ENCODE measurements at places on chromosomes 13 and 19. TPM values are rescaled to one million over a fixed set of nuclear protein-coding genes. Genes with fewer than 3 reads are reported as not detected.

GRCh38 chr13:109867766-109868165, 81.4 kb upstream of the IRS2 start:
- H3K4me1 ChIP-seq = peaks cover 29% of the 10 kb centered on the region
- H3K27me3 ChIP-seq = no peaks in the 10 kb centered on the region
- H3K27ac ChIP-seq = no peak overlapping the region
- H3K36me3 ChIP-seq = no peaks in the 10 kb centered on the region
- H3K4me3 ChIP-seq = no peak overlapping the region

DNA sequence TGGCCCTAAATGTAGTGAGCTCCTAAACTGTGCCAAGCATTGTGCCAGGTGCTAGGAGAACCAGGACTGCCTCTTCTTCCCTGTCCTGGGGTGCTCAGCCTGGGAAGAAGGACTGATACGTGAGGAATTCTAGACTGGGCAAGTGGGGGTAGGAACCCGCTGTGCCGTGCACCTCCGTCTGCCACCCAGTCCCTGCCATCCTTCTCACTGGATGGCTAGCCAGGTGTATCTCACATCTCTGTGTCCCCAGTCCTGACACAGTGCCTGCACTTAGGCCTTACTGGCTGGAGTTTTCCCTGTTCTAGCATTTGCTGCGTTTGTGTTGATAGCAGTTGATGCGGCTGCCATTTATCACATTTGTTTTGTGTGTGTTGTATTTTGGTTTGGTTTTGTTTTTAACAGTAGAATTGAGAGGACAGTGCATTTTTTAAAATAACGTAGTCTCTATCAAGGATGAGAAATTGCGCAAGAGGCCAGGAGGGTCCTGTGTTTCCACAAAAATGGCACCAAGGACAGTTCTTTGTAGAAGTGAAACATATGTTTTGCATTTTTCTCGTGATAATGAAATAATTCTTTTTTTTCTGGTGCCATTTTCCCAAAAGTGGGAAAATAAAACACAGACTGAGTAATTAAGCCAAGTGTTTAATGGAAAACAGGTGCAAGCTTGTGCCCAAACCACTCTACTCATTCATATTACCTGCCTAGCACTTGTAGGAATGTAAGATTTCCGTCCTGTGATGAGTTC, 4.7 kb upstream of the GPR183 start:
- DNase-seq = no peak
- no peak overlapping the region for H3K4me3 ChIP-seq
- H3K27ac ChIP-seq = peak overlapping the region; percentile 37
- no peaks in the 10 kb centered on the region for H3K4me1 ChIP-seq
- no peaks in the 10 kb centered on the region for H3K27me3 ChIP-seq
- no peaks in the 10 kb centered on the region for H3K36me3 ChIP-seq

DNA sequence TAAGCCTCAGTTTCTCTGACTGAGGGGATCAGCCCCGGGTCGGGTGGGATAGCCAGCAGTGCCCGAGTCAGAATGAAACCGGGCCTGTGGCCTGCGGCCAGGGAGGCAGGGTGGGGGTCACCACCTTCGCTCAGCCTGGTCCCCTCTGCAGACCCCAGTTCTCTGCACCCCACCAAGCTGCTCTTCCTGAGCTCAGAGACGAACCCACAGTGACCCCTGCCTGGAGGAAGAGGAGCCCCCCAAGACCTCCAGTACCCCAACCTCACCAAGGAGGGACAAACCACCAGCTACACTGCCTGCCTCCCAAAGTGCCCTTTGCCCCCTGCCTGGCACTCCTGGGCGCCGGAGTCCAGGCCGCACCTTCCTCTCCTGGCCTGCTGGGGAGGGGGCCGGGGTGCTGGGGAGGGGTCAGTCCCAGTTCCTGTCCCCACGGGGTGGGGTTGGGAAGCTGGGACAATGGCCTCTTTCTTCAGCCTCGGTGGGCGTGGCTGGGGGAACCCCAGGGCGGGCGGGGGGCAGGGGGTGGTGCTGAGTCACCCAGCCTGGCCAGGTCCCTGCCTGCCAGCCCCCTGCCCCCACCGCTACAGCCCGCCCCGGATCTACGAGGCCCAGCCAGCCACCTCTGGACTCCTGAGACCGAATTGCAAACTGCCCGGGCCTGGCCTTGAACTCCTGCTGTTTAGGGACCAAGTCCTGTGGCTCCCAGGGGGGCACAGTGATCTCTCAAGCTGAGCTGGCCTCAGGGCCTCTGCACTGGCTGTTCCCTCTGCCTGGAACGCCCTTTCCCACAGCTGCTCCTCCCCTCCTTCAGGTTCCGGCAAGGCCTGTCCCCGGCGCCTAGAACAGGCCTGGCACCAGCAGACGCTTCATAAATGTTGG, 14.3 kb downstream of the ZBTB7A start:
- no peaks in the 10 kb centered on the region for H3K27me3 ChIP-seq
- H3K36me3 ChIP-seq = peaks cover 53% of the 10 kb centered on the region
- no peaks in the 10 kb centered on the region for H3K4me1 ChIP-seq
- no peak for DNase-seq
- peak overlapping the region; percentile 69 for H3K27ac ChIP-seq

GRCh38 chr13:99941086-99941485, 30.5 kb downstream of the ZIC5 start:
- no peaks in the 10 kb centered on the region for H3K27me3 ChIP-seq
- no peak overlapping the region for H3K4me3 ChIP-seq
- no peaks in the 10 kb centered on the region for H3K36me3 ChIP-seq
- no peak overlapping the region for H3K27ac ChIP-seq
- no peak for DNase-seq

DNA sequence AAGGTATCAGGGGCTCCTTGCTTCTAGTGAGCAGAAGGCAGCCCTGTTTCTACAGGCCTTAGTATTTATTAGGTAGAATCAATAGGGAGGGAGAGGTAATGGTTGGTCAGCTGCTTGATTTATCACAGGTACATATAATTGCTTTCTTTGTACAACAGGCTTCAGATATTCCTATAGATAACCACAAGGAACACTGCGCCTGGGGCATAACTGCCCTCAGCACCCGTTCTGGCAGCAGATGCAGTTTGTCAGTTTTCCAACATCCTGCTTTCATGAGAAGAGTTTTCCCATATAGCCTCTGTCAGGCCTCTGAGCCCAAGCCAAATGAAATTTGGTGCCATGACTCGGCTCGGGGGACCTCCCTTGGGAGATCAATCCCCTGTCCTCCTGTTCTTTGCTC, 12.4 kb upstream of the ZNF486 start:
- no peaks in the 10 kb centered on the region for H3K36me3 ChIP-seq
- H3K27ac ChIP-seq = no peak overlapping the region
- DNase-seq = no peak
- H3K27me3 ChIP-seq = no peaks in the 10 kb centered on the region
- H3K4me3 ChIP-seq = no peak overlapping the region
- no peaks in the 10 kb centered on the region for H3K4me1 ChIP-seq

DNA sequence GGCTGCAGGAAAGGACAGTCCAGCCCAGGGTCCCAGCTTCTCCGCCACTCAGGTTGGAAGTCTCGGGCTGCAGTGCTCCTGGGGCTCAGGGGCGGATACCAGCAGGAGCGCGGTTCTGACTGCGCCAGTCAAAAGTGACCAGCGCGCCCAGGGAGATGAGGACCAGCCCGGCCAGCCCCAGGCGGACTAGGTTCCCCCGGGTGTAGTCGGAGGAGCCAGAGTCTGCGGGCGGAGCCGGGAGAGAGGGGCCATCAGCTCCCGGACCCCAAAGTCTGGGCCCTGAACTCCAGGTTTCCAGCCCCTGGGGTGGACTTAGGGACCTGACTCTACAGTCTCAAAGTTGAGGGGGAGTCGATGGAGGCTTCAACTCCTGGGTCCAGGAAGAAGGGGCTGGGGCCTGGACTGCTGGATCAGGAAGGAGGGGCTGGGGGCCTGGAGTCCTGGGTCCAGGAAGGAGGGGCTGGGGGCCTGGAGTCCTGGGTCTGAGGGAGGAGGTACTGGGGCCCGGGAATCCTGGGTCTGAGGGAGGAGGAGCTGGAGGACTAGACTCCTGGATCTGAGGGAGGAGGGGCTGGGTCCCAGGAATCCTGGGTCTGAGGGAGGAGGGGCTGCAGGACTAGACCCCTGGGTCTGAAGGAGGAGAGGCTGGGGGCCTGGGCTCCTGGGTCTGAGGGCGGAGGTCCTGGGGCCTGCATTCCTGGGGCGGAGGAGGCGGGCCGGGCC, 5.3 kb downstream of the OSCAR start:
- peaks cover 11% of the 10 kb centered on the region for H3K4me1 ChIP-seq
- peak overlapping the region; percentile 41 for H3K4me3 ChIP-seq
- H3K27ac ChIP-seq = no peak overlapping the region
- no peaks in the 10 kb centered on the region for H3K27me3 ChIP-seq
- no peak for DNase-seq

DNA sequence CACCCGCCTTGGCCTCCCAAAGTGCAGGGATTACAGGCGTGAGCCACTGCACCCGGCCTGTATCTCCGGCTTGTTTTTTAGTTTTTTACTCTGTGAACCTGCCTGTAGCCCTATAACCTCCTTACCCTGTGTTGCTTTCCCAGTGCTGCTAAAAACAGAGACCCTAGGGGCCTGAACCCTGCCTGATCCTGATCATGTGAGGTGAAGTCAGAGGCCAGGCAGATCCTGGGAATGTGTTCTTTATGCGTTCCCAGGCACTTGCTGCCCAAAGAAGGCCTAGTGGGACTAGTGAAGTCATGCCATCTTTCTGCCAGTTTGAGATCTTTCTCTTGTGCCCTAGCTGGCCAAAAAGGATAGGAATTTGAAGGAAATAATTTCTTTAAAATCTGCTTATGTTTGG, 4.6 kb downstream of the UBA2 start:
- H3K27ac ChIP-seq = peak overlapping the region; percentile 56
- no peaks in the 10 kb centered on the region for H3K4me1 ChIP-seq
- no peak overlapping the region for H3K4me3 ChIP-seq
- H3K36me3 ChIP-seq = peaks cover 32% of the 10 kb centered on the region
- no peaks in the 10 kb centered on the region for H3K27me3 ChIP-seq

GRCh38 chr19:10945264-10945663, 15.6 kb upstream of the SMARCA4 start:
- H3K27me3 ChIP-seq = no peaks in the 10 kb centered on the region
- no peak for DNase-seq
- no peak overlapping the region for H3K4me3 ChIP-seq
- H3K36me3 ChIP-seq = no peaks in the 10 kb centered on the region
- no peak overlapping the region for H3K27ac ChIP-seq
- H3K4me1 ChIP-seq = peaks cover 3% of the 10 kb centered on the region

DNA sequence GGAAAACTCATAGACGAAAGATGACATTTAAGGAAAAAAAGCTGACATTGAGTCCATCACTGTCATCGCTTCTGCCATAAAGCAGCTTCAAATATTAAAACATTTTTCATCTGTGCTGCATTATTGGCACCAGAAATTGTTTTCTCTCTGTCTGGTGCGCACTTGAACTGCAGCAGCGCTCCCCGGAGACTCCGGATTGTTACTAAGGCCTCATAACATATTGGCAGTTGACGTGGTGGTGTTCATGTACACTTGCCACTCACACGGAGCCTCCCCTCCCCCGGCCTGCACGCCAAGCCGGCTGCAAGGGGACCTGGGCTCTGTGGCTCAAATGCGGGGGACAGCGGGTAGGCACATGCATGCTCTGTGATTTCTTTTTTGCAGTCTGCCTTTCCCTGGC, 203.2 kb downstream of the TSHZ3 start:
- no peaks in the 10 kb centered on the region for H3K27me3 ChIP-seq
- H3K4me3 ChIP-seq = no peak overlapping the region
- no peak for DNase-seq
- H3K4me1 ChIP-seq = no peaks in the 10 kb centered on the region
- H3K27ac ChIP-seq = no peak overlapping the region

- H3K27ac ChIP-seq = no peak overlapping the region
- H3K27me3 ChIP-seq = no peaks in the 10 kb centered on the region
- H3K36me3 ChIP-seq = peaks cover 5% of the 10 kb centered on the region
- peak overlapping the region; percentile 12 for H3K4me3 ChIP-seq
- no peak for DNase-seq
- H3K4me1 ChIP-seq = no peaks in the 10 kb centered on the region
These were observed 15.4 kb downstream of the RB1 start for GRCh38 chr13:48318821-48319511.

DNA sequence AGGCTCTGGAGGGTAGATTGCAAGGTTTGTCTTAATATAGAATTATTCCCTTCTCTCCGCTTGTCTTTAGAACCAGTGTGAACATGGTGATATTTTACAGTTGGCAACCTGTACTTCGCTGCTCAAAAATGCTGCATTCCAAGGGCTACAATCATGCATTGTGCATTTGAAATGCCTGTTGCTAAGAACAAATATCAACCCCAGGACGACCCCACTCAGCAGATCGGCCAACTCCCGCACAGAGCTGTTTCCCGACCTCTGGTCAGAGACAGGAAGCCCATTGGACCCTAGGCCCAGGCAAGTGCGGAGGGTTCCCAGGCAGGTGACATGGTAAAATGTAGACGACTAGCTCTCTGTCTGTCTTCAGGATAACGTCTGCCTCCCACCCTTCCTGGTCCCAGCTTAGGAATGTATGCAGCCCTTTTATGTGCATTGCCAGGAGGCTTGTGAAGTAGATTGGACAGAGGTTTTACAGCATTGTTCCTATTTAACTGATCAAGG, 263.5 kb downstream of the FOXO1 start:
- H3K4me3 ChIP-seq = no peak overlapping the region
- no peaks in the 10 kb centered on the region for H3K36me3 ChIP-seq
- H3K27ac ChIP-seq = no peak overlapping the region

DNA sequence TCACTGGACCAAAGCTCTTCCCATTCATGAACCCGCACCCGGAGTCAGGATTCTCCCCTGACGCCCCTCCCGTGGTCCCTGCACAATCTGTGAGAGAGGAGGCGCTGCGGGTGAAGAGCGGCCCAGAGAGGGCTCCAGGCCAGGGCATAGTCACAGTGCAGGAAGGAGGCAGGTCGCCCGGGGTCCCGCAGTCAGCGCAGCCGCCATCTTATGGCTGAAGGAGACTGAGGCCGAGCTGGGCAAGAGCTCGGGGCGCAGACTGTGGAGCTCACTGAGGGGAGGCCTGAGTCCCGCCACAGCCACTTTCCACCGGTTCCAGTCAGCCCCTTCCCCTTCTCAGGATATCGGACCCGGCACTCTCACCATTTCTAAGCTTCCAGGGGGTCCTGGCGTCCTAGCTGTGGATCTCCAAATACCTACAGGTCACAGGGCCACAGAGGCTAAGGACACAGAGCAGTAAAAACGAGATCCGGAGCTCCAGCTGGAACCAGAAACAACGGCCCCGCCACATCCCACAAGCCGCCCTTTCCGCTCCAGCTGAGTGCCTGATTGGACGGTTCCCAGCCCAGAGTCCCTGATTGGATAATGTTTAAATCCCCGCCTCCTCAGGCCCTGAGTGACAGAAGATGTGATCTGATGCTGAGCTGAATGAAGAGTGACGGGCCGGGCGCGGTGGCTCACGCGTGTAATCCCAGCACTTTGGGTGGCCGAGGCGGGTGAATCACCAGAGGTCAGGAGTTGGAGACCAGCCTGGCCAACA, at the start of gene ZNF99:
ZNF99 (minus strand) TSS at position 501 of the 760 bp plus-strand sequence; CDS start at position 366, 135 bp downstream.
- H3K4me1 ChIP-seq = no peaks in the 10 kb centered on the region
- H3K36me3 ChIP-seq = no peaks in the 10 kb centered on the region
- H3K27ac ChIP-seq = no peak within 1 kb of the TSS
- DNase-seq = peak; percentile 86

The ADM5 gene
- 0.43 TPM for total RNA-seq

The PLVAP gene
- total RNA-seq = 83.7 TPM

The DNAAF3 gene
- 2.7 TPM for total RNA-seq

The NPAS1 gene
- total RNA-seq = 0.39 TPM

The LILRA1 gene
- total RNA-seq = not detected

All from right atrium auricular region (tissue), 2 donors.